ENCODE measurements at places on chromosomes 11 and 22.

DNA sequence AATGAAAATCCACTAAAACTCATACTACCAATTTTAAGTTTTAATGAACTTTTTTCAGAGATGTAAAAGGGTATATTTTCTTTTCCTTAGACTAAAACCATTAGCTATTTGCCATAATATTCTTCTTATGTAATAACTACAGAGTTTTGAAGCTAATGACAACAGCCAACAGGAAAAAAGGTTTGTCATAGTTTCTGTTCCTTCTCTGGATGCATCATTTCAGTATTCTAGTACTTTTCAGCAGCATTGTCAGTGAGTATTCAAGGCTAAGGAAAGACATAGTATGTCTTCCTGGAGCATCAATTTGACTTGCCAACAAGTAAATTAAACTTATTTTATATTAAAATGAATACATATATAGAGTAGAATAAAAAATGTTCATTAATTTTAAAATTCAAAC lies 166.0 kb downstream of the METTL15 start:
- DNase-seq = no peak

- DNase-seq = no peak
Measured at GRCh38 chr11:94734563-94735275, 33.4 kb upstream of the AMOTL1 start.

DNA sequence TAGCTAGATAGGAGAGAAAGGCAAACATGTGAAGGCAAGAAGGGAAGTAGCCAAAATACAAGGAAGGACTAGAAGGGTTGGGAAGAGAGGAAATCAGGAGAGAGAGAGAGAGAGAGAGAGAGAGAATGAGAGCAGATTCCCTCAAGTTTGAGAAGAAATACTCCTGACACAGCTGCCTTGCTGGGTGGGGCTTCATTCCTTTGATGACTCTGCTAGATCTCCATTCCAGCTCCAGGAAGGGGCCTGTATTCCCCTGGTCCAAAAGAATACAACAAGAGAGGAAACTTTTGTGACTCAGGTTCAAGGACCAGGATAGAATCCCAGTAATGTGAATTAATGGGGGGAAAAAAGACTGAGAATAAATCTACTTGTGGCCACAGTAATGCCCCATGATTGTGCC lies 62.9 kb upstream of the SPON1 start:
- no peak for DNase-seq

DNA sequence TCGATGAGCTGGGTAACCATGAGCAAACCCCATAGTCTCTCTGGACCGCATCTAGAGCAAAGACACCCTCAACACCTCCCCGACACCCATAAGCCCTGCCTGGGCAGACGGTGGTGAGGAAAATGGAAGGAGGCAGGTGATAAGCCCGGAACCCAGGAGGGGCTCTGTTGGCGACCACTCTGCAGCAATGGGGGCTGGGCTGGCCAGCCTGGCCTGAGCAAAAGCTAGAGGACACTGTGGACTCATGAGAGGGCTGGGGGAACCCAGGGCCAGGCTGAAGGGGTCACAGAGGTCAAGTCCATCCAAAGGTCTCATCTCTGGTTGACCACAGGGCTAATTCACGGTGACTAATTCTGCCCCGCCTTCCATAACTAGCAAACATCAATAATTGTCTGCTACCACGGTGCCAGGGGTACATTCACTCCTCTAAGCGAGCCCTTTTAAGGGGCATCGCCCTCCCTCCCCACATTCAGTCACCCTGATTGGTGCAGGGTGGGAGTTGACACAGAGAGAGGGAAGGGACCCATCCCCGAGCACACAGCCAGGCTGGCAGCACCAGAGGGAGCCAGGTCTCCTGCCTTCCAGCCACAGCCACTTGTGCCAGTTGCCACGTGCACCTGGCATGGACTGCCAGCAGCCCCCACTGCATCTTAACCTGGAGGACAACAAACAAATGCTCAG lies 4.0 kb downstream of the PYGM start:
- DNase-seq = no peak

DNA sequence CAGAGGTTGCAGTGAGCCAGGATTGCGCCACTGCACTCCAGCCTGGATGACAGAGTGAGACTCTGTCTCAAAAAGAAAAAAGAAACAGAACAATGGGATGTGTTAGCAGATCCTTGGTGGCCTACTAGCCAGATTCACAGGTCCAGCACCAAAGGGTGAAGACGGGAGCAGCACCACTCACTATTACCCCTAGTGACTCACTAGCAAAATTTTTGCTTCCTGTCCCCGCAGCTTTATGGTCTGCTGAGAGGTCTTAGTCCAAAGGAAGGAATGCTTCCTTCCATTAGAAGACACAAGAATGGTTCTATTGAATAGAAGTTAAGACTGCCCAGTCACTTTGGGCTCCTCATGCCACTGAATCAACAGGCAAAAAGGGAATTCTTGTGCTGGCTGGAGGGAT lies 35.9 kb upstream of the NUP50 start:
- peak; percentile 92 for DNase-seq

All from EH (cell line).